ENCODE measurements at places on chromosomes 2 and 18.

DNA sequence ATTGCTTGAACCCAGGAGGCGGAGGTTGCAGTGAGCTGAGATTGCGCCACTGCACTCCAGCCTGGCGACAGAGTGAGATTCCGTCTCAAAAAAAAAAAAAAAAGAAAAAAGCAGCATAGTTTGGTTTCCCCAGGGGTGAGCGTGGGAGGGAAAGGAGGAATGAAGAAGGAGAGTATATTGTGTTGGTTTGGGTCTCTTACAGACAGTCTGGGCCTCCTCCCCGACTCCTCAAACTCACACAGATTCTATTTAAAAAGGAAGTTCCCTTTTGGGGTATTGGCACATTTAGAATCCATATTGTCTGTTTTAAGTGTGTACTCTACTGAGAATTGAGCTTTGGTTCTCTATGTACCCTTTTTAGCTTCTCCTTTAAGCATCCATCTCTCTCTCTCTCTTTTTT lies 27.4 kb upstream of the SLC20A1 start:
- no peak for DNase-seq

GRCh38 chr2:128691526-128691925 lies 372.9 kb upstream of the HS6ST1 start:
- DNase-seq: no peak

DNA sequence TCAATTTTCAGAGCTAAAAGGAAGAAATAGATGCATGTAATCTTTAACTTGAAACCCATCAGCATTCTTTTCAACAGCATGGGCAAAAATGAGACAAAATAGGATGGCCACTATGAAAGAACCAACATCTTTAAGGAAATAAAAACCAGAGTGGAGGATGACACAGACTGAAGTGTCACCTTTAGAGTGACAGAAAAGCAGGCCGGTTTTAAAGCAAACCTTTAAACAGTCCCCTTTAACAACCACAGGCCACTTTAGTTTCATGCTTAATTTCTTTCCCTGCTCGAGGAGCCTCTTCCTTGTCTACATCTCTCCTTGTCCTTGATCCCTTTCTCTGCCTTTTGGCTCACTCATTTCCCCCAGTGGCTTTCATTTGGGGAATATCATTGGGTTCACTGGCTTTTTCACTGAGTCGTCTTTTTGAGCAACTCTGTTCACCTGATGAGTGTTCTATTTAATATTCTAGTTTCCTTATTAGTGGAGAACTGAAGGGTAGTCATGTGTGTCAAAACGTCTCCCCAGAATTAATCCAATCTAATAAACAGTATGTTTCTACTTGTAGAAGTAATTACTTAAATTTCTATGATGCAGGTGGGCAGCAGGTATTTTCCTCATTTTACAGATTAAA lies 72.5 kb downstream of the DOCK10 start:
- no peak for DNase-seq

- DNase-seq: no peak
These were observed 500.2 kb downstream of the XIRP2 start for GRCh38 chr2:167388497-167388896.

GRCh38 chr2:46252891-46253659 lies 44.1 kb upstream of the EPAS1 start:
- DNase-seq: peak; percentile 80

Measured in SK-N-DZ (cell line).